ENCODE measurements at places on chromosomes 4 and X.

DNA sequence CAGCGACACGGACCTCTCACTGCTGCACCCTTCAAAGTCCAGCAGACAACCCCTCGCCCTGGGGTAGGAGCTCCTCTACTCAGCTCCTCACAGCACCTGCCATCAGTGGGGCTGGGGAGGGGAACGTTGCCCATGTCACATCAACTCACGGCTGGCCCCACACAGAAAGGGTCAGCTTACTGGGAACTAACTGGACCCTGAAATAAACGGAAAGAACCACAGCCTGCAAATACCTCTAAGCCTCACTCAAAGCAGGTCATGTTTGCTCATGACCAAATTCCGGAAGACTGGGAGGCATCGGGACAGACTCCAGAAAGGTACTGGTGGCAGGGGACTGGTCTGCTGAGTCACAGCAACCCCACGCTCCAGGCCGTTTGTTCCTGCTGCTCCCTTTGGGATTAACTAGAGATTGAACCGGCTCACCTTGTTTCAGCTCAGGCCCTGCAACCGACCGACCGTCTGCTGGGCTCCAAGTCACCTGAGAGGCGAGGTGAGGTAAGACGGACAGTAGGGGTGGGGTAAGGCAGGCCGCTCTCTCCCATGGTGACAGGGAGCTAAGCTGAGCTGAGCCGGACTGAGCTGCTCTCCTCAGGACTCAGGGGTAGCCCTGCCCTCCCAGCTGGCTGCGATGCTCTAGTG, 5.6 kb downstream of the G6PD start:
- DNase-seq = no peak

DNA sequence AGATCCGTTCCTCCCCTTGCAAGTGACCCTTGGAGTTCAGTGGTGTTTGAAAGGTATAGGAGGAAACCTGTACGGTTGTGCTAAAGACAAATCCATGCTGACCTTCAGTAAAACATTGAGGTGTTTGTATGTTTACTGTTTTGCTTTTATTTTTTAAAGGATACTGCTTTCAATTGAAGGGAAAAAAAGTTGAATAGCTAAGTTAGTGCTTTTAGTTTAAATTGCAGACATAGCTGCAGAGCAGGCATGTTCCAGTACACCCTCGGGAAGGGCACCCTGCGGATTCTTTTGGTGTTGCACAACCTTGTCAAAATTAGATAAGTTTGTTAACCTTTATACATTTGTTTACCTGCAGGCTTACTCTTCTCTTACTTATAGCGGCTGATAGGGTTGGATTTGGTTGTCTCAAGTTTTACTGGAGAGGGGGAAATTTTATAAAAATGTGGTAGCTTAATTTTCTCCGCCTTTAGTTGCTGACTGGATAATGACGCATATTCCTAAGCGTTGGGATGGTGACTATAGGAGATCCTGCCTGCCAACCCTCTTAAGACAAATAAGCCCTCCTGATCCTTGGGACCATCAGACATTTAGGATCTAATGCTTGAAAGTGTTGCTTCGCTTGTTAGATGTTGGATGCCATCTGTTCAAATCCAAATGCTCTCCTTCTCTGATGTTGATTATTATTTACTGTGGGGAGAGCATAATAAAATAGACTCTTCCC, 2.0 kb downstream of the RAPGEF2 start:
- no peak for DNase-seq

GRCh38 chr4:30901461-30902451, 181.6 kb downstream of the PCDH7 start:
- no peak for DNase-seq

DNA sequence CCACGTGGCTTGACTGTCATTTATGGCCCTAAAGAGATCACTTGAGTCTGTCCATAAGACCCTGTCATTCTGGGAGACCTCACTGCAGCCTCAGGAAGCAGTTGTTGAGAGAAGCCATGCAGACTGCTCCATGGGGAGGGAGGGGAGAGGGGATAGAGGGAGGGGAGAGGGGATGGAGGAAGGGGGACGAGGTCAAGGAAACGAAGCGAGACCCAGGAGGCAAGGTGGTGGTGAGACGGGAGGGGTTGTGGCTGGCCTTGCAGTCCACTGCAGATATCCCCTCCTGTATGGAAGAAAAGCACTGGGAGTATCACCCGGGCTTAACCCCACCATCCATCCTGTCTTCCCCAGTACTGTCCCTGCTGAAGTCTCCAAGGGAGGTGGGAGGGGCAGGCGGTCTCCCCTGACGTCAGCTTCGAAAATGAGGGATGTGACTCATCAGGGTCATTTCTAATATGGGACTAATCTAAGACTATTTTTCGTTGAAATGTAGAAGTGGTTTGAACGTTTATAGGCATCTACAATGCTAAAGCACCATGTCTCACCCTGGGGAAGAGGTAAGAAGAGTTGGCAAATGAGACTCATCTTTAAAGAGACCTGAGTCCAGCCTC, 5.6 kb downstream of the TMEM255A start:
- DNase-seq = no peak

DNA sequence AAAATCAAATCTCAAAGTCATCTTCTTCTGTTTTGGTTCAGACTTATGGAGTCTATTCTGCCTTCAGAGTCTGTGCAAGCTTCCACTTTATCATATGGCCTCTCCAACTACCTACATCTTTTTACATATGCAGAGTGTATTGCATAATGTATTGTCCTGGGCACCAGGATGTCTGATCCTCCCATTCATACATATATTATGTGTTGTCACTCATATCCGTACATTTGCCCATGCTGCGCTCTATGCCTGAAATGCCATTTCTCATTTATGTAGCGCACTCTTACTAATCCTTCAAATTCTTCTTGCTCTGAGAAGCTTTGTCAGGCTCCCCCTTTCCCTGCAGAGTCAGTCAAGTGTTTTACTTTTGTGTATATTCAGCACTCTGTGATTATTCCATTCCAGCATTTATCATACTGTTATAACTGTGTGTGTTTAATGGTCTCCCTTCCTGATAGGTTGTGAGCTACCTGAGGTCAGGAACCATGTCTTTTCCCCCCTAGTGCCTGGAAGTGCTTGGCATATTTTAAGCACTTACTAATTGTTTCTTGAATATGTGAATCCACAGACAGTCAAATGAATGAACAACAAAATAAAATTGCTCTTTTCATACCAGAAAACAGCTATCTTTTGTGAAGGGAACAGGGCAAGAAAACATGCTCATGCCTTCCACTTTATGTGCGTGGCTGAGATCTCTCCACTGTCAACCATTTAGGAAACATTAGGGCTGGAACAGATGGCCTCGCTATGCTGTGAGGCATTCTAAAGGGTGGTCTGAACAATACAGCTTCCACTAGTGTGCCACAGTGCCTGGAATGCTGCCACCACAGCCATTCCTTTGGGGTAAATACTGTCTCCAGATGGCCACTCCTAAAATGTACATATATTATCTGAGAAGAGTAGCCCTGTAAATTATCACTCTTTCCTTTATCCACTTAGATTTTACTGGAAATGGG, 81.8 kb downstream of the GLUD2 start:
- no peak for DNase-seq
